Activated naive CD8-positive, alpha-beta T cell treated with anti-CD3 and anti-CD28 coated beads, Interleukin-2, amount 10 ng/mL, durations not matched to agents 7 days and 5 days (primary cell): ENCODE measurements at places on chromosomes 2 and 18. TPM values are rescaled to one million over a fixed set of nuclear protein-coding genes. Genes with fewer than 3 reads are reported as not detected.

GRCh38 chr2:109109342-109109741 is 19.7 kb upstream of the SH3RF3 start:
- no peak for DNase-seq

GRCh38 chr18:64668461-64668962 is 519.6 kb upstream of the LINC00305 start:
- DNase-seq = no peak

- DNase-seq = no peak
Observed at GRCh38 chr2:72511906-72512305, 313.9 kb downstream of the EXOC6B start.

- DNase-seq = peak; percentile 4
Observed at GRCh38 chr2:8500124-8501054, 181.5 kb upstream of the ID2 start.

- no peak for DNase-seq
Observed at GRCh38 chr2:239137165-239137897, 263.5 kb downstream of the HDAC4 start.

- DNase-seq = no peak
Observed at GRCh38 chr2:102000813-102001766, 9.3 kb downstream of the IL1R2 start.

GRCh38 chr2:105087273-105087672 is 49.4 kb downstream of the MRPS9 start:
- no peak for DNase-seq

DNA sequence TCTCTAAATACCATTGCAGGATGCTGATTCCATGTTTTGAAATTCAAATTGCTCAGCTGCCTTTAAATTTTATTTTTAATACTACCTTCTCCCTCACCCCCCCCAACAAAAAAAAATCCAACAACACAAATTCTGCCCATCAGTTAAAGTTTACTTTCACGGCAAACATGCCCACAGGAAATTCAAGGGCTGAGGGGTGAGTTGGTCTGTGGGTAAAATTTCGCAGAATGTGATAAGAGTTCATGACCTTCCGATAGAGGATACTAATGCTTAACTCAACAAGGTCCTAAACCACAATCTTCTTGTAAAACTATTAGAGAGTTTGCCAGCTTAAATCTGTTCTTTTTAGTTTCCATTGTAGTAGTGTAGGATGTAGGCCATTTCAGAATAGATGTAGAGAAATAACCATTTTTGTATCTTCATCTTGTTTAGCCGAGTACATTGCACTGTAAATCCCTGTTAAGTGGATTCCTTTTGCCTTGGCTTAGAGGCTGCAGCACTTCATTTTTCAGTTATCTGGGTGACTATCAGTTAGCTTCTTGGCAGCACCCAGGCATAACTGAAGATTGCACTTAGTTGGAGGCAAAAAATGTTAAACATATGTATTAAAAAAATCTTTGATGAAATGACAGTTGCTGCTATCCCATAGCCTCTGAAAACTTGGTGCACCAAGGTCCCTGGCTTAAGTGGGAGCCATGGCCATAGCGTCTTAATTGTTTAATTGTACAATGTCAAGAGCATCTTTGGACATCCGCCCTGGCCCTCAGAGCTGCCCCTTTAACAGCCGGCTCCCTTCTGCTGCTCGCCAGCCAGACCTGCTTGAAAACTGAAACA is 232.3 kb downstream of the HAUS1 start:
- no peak for DNase-seq

DNA sequence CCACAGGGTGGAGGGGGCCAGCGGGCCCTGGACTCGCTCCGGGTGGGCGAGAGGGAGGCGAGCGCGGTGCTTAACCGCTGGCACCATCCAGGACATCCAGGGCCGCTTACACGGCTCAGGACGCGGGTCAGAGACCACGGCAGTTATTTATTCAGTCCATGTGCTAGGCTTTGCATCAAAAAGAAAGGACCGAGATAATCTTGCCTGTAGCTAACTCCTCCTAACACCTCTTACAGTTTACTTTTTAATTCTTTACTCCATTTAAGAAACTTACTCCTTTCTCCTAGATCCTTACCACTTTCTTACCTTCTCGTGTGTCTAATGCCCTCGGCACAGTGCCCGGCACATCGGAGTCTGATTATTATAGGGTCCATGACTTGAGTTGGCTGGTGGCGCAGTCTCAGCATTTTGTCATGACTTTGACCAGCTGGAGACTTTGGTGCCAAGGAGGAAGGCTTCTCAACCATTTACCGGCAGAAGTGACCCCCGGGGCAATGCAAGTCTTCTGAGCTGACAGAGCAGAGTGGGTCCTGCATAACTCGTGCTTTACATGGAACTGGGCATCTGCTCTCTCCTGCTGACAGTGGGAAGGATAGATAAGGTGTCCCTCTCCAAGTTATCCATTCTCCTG is 503 bp downstream of the ANXA4 start:
- no peak for DNase-seq

Gene SP5
- total RNA-seq = not detected

GRCh38 chr18:2411381-2411960 is 159.8 kb downstream of the METTL4 start:
- no peak for DNase-seq

DNA sequence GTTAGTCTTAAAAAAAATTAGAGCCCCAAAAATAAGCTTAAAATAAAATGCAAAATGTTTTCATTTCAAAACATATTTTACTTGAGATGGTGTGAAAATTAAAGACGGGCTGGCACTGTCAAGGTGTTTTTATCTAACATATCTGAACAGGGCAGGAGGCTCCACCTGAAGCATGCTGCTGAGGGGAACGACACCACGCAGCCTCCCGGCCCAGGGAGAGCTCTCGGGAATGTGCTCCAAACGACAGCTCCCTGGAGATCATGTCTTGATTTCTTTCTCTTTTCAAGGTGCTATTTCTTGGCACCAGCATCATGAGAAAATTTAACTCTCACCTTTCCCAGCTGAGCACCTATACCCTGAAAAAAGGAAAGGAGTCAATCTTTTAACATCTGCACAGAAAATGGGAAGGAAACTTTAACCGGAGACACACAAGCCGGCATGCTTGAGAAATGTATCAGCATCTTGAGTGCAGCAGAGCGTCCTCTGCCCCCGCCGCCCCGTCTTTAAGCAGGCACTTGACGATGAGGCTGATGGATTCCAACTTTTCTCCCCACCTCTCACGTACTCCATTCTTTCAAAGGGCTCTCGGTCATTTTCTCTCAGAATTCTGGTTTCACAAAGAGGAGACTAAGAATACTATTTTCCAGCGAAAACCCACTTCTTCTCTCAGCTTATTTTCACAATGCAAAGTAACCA is 56.6 kb downstream of the EIPR1 start:
- DNase-seq = no peak

DNA sequence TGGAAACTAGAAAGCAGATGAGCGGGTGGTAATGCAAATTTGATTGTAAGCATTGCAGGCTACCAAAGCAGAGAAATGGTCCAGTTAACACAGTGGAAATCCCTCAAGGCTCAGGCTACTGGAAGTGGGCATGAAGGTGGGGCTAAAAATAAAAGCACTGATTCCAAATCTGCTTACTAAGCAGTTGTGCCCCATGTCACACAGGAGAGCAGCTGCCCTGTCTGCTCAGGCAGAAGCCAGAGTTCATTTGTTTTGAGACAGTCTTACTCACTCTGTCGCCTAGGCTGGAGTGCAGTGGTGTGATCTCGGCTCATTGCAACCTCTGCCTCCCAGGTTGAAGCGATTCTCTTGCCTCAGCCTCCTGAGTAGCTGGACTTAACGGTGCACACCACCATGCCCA is 42.5 kb upstream of the TSPYL6 start:
- DNase-seq = no peak

GRCh38 chr2:73601780-73602179 is 40.4 kb downstream of the NAT8 start:
- DNase-seq = no peak

Gene MYO5B
- total RNA-seq = not detected

DNA sequence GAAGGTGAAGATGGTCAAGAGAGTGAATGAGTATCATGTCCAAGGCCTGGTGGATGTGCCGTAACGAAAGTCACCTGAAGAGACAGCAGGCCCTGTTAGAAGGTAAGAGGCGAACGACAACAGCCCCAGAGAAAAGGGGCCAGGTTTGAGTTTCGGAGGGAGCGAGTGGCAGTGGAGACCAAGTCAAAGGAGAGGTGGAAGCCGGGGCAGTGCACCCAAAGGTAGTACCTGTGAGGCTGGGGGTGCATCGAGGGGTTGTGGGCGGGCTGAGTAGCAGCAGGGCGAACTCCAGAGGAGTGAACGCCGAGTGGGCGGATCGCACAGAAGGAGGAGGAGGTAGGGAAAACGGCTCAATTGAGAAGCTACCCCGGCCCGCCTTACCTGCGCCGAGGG is 358 bp downstream of the USP37 start:
- no peak for DNase-seq

DNA sequence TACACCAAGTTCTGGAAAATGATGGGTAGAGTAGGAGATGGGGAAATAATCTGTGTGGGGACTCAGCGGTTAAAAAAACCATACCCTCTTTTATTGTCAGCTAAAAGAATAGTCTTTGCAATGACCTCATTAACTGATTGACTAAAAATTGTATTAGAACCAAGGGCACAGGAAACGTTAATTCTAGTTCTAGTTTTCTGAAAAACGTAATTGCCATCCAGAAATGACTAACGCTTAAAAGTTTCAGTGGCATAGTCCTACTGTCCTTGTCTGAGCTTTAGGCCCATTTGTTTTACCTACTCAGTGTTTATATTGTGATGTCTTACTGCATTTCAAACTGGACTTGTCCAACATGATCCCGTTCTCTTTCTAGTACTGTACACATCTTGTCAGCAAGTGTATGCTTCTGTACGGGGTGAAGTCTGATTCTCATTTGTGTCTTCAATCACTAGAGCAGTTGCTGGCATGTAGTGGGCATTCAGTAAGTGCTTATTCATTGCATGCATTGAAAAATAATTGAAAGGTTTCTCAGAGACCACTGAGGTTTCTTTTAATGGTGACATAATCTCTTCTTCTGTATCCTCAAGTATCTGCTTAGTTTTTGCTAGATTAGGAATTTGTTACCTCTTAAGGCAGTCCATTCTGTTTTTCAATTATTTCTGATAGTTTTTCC is 81.5 kb downstream of the ZNF407 start:
- DNase-seq = no peak

Gene PSMD1
- 65.4 TPM for total RNA-seq

GRCh38 chr2:31980674-31981356 is 30.0 kb downstream of the MEMO1 start:
- no peak for DNase-seq

GRCh38 chr2:8657423-8658062 is 24.3 kb upstream of the ID2 start:
- no peak for DNase-seq

Gene SERPINB4
- total RNA-seq = not detected

Gene GPR148
- total RNA-seq = not detected

Gene COL3A1
- total RNA-seq = not detected

GRCh38 chr2:139477618-139478017 is 697.4 kb upstream of the NXPH2 start:
- DNase-seq = no peak

GRCh38 chr2:73827018-73827417 is 1.7 kb upstream of the STAMBP start:
- DNase-seq = no peak

DNA sequence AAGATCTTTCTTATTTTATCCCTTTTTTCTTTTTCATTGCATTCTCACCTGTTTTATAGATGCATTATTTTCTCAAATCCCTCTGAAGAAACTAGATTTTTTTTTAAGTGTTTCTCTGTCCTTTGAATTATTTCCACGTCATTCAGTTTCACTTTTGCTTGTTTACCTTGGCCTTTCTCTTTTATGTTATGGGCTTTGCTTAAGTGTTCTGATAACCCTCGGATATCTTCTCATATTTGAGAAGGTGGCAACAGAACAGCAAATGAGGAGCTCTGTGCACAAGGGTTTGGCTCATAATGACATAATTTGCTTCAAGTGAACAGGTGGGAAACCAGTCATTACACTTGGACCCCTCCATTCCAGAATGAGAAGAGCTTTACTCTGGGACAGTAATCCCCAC is 111.9 kb downstream of the C1D start:
- no peak for DNase-seq

GRCh38 chr2:36492216-36492945 is 105.6 kb downstream of the FEZ2 start:
- no peak for DNase-seq

DNA sequence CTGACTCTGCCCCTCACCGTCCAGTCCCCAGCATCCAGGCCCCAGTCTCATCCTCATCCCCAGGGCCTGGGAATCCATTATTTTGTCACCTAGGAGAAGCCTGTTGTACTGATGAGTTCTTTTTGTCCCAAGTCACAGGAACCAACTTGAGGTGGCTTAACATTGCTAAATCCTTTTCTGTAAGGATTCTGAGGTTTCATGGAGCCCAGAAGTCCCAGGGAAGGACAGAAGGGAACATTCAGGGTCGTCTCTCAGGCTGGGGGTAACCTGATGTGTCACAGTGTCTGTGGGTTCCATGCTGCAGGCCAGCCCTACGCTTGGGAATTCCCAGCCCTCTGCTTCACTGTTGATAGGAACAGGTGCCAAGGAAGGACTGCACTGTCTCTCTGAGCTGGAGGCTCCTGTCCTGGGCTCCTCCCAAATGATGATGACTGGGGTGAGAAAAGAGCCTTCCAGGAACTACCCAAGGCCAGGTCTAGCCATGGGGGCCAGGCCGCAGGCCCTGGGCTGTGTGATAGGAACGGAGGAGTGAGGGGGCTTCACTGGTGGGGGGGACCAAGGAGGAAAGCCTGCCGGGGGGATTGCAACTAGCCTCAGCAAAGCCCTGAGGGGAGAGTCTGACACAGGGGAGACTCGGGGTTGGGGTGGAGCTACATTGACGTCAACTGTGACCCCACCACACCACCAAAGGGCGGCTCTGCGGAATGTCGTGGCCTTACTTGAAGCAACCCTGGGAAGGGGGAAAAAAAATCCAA is 145.7 kb downstream of the SMAD7 start:
- DNase-seq = peak; percentile 23

DNA sequence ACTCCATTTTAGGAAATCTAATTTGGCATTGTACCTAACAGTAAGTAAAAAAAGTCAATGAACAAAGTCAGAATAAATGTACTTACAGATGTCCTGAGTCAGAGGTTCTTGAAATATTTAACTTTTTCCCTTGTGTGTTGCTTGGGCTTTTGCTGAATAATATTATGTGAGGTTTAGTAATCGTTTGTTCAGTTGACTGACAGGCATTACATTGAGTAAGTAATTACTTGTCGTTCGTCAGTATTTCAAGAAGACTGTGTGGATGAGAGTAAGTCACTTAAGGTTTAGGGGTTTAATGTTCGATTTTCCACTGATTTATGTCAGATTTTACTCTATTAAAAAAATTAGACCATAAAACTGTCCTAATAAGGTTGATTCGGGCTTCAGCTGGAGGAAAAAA is 342.9 kb downstream of the LRRTM4 start:
- no peak for DNase-seq

GRCh38 chr2:64482243-64482642 is 28.3 kb downstream of the LGALSL start:
- DNase-seq = no peak

DNA sequence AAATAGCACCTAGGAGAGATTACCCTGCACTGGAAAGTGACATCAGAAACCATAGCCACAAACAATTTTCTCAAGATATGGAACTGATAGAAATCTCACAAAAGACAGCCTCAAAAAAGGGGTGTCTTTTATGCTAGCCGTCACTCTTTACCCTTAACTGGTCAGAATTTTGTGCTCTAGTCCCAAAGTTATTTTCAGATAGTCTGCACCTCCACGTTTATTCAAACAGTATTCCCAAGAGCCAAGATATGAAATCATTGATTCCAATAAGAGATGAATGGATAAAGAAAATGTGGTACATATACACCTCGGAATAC is 23.5 kb upstream of the PMAIP1 start:
- no peak for DNase-seq
